ENCODE measurements at places on chromosomes 5 and 9. TPM values are rescaled to one million over a fixed set of nuclear protein-coding genes. Genes with fewer than 3 reads are reported as not detected.
A peak's percentile ranks its signal among the peaks of the same experiment; 100 is the strongest.

The EXD3 gene
- 13.2 TPM for total RNA-seq

DNA sequence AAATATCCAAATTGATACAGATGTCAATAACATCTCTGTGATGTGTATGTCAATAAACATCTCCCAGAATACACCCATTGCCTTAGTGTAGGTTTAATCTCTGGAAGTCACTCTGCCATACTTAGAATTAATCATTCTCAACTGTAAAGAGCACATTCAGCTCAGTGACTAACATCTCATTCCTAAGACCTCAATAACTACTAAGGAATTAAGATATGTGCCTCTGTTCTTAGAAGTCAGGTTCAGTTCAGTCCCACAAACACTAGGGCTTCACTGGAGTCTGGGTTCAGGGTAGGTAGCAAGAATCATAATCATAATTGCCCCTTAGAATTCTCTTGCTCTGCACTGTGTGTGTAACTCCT, 31.7 kb downstream of the UGCG start:
- DNase-seq: no peak
- no peaks in the 10 kb centered on the region for H3K27me3 ChIP-seq
- no peak overlapping the region for H3K4me3 ChIP-seq
- peaks cover 32% of the 10 kb centered on the region for H3K4me1 ChIP-seq

DNA sequence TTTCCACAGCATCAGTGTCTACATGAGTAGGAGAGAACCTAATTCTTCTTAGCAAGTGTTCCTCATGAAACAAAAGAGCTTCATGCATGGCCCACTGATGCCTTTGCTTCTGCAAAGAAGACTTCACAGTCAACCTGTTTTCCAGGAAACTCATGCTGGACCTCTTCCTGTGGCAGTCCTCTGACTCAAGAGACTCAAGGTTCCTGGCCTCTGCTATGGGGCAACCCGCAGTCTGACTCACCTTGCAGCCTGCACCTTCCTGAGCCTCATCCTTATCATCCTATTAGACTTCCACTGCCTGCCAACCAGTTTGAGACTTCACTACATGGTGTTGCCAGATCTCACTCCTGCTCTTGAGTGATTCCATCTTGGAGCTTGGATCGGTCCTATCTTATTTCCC, 17.6 kb upstream of the AGGF1 start:
- H3K27me3 ChIP-seq: peaks cover 4% of the 10 kb centered on the region
- no peak overlapping the region for H3K4me3 ChIP-seq
- no peaks in the 10 kb centered on the region for H3K36me3 ChIP-seq
- no peak overlapping the region for H3K27ac ChIP-seq
- peak; percentile 9 for DNase-seq
- H3K4me1 ChIP-seq: peaks cover 13% of the 10 kb centered on the region

DNA sequence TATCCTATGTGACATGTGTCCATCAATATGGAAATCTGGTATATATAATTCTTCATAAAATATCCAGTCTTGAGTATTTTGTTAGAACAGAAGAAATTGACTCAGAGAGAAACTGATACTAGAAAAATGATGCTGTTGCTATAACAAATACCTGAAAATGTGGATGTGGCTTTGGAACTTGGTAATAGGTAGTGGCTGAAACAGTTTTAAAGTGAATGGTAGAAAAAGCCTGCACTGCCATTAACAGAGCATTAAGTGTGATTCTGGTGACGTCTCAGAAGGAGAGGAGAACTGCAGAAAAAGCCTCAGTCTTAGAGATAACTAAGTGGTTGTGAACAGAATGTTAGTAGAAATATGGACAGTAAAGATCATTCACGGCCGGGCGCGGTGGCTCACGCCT, 634.9 kb upstream of the ZNF608 start:
- no peaks in the 10 kb centered on the region for H3K36me3 ChIP-seq
- no peaks in the 10 kb centered on the region for H3K4me1 ChIP-seq
- no peak for DNase-seq
- no peak overlapping the region for H3K4me3 ChIP-seq

GRCh38 chr5:64678374-64678773, 11.9 kb upstream of the SHISAL2B start:
- no peak overlapping the region for H3K4me3 ChIP-seq
- DNase-seq: no peak
- no peak overlapping the region for H3K27ac ChIP-seq
- H3K27me3 ChIP-seq: peaks cover 4% of the 10 kb centered on the region

GRCh38 chr9:100354121-100354800, 1.5 kb upstream of the TEX10 start:
- H3K27ac ChIP-seq: no peak overlapping the region
- no peak for DNase-seq
- no peaks in the 10 kb centered on the region for H3K27me3 ChIP-seq
- peak overlapping the region; percentile 20 for H3K4me3 ChIP-seq

GRCh38 chr9:114261026-114261425, 61.9 kb upstream of the ORM1 start:
- H3K4me3 ChIP-seq: no peak overlapping the region
- no peak overlapping the region for H3K27ac ChIP-seq
- H3K4me1 ChIP-seq: no peaks in the 10 kb centered on the region
- H3K27me3 ChIP-seq: no peaks in the 10 kb centered on the region
- H3K36me3 ChIP-seq: no peaks in the 10 kb centered on the region

DNA sequence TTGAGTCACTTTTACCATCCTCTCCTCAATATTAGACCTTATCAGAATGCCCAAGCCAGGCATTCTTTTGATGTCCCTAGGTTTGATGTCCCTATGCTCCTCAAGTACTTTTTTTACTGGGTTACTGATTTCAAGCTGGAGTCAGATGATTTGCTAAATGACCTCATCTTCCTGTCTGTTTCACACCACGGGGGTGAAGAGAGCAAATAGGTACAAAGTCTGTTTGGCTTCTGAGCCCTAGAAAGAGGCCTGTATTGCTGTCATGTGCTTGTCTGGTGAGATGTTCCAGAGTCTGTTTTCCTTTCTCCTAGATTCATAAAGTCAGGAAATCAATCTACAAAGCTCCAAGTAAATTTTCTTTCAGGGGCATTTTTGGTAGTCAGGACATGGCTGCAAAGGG, 12.7 kb upstream of the DAB2 start:
- no peak for DNase-seq
- no peaks in the 10 kb centered on the region for H3K36me3 ChIP-seq
- no peaks in the 10 kb centered on the region for H3K4me1 ChIP-seq
- no peak overlapping the region for H3K27ac ChIP-seq

- no peaks in the 10 kb centered on the region for H3K36me3 ChIP-seq
- no peak overlapping the region for H3K27ac ChIP-seq
- H3K4me1 ChIP-seq: no peaks in the 10 kb centered on the region
- no peaks in the 10 kb centered on the region for H3K27me3 ChIP-seq
- H3K4me3 ChIP-seq: no peak overlapping the region
- DNase-seq: peak; percentile 35
These were observed 315.5 kb upstream of the C9orf72 start for GRCh38 chr9:27888661-27889295.

GRCh38 chr5:144438237-144438636, 267.6 kb downstream of the KCTD16 start:
- no peaks in the 10 kb centered on the region for H3K4me1 ChIP-seq
- no peak overlapping the region for H3K4me3 ChIP-seq
- H3K27ac ChIP-seq: no peak overlapping the region
- no peaks in the 10 kb centered on the region for H3K36me3 ChIP-seq
- DNase-seq: no peak
- H3K27me3 ChIP-seq: no peaks in the 10 kb centered on the region

DNA sequence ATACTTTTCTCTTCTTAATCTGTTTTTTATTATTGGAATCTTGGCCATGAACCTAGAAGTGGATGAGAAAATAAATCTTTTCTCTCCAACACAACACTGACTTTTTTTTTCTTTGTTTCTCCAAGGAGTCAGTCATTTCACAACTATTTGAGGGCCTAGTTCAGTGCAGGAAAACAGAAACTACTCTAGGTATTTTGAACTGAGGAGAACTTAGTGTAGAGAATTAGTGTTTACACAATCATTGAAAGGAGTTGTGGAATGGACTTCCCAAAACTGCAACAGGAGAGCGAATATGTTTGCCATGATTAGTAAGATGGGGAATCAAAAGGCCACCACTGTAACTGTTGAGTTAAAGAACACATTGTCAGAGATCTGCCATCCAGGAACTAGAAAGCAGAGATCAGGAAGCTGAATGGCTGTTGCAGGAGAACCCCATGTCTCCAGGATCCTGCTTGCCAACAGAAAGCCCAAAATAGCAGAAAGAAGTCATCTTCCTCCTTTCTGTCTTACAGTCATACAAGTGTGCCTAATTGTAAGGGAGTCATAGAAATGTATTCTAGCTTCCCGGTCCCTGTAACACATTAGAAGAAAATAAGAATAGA, 20.3 kb upstream of the PCDH1 start:
- peaks cover 15% of the 10 kb centered on the region for H3K27me3 ChIP-seq
- DNase-seq: no peak
- H3K27ac ChIP-seq: no peak overlapping the region
- no peak overlapping the region for H3K4me3 ChIP-seq

DNA sequence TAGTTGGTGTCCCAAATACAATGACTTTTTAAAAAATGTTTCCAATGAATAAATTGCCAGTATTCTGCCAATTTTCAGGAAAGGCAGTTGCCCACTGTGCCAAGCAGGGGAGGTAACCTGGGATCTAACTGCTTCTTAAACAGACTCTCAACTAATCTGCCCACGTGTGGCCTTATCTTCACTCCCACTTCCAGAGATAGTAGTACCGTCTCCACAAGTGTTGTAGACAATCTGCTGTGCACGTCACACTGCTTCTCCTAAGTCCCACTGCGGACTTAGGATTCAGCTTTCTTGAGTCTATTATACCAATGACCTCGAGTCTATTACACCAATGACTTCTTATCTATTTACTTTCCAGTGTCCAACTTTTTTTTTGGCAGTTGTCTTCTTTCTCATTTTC, 21.2 kb downstream of the POU4F3 start:
- H3K27ac ChIP-seq: no peak overlapping the region
- no peaks in the 10 kb centered on the region for H3K4me1 ChIP-seq
- H3K36me3 ChIP-seq: no peaks in the 10 kb centered on the region
- no peak overlapping the region for H3K4me3 ChIP-seq
- DNase-seq: no peak
- peaks cover 20% of the 10 kb centered on the region for H3K27me3 ChIP-seq

DNA sequence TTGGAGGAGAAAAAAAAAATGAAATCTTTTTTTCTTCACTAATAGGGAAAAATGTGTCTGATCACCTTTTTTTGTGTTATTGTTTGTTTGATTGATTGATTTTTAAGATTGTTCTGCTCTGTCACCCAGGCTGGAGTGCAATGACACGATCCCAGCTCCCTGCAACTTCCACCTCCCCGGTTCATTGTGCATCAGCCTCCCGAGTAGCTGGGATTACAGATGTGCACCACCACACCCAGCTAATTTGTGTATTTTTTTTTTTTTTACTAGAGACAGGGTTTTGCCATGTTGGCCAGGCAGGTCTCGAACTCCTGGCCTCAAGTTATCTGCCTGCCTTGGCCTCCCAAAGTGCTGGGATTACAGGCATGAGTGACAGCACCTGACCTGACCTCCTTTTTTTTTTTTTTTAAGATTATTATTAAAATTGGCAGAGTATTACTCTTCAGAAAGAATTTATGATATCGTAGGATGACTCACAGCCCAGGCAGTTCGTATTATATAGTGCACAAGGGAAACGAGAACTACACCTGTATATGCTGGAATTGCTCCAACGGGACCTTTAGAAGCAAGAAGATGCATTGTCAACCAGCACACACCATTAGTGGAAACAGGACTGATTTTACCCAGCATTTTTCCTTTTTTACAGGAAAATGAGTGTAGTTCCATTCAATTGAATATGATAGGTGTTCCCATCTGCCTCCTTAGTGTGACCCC, 27.7 kb downstream of the FUBP3 start:
- no peak overlapping the region for H3K27ac ChIP-seq
- no peaks in the 10 kb centered on the region for H3K4me1 ChIP-seq
- no peaks in the 10 kb centered on the region for H3K27me3 ChIP-seq
- H3K4me3 ChIP-seq: no peak overlapping the region
- DNase-seq: no peak

DNA sequence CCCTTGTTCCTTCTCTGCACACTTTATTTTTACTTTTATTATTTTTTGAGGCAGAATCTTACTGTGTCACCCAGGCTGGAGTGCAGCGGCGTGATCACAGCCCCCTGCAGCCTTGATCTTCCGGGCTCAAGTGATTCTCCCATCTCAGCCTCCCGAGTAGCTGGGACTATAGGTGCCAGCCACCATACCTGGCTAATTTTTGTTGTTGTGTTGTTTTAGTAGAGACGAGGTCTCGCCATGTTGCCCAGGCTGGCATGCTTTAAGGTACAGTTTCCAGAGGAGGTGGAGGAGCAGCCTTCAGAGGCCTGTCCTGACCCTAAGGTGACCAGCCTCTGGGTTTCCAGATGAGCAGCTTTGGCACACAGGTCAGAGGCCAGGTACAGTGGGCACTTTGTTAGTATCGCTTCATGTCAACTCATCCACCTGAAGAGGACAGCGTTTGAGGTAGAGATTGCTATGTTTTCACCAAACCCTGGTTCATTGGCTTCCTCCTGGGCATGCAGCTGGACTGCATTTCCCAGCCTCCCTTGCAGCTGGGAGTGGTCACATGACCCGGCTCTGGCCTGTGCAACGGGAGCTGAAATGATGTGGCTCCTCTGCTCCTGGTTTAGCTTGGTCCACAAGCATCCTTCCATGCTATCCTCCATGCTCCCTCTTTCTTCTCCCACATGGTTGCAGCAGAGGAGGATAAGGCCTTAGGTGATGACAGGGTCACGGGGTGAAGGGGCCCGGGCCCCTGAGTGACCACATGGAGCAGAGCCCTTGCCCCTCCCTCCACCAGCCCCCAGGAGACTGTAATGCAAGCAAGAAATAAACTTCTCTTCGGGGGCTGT, 139.3 kb upstream of the IER5L start:
- no peak overlapping the region for H3K4me3 ChIP-seq
- peaks cover 12% of the 10 kb centered on the region for H3K4me1 ChIP-seq
- H3K27me3 ChIP-seq: peaks cover 1% of the 10 kb centered on the region
- no peak for DNase-seq
- no peak overlapping the region for H3K27ac ChIP-seq

The GABRB2 gene
- total RNA-seq: not detected

DNA sequence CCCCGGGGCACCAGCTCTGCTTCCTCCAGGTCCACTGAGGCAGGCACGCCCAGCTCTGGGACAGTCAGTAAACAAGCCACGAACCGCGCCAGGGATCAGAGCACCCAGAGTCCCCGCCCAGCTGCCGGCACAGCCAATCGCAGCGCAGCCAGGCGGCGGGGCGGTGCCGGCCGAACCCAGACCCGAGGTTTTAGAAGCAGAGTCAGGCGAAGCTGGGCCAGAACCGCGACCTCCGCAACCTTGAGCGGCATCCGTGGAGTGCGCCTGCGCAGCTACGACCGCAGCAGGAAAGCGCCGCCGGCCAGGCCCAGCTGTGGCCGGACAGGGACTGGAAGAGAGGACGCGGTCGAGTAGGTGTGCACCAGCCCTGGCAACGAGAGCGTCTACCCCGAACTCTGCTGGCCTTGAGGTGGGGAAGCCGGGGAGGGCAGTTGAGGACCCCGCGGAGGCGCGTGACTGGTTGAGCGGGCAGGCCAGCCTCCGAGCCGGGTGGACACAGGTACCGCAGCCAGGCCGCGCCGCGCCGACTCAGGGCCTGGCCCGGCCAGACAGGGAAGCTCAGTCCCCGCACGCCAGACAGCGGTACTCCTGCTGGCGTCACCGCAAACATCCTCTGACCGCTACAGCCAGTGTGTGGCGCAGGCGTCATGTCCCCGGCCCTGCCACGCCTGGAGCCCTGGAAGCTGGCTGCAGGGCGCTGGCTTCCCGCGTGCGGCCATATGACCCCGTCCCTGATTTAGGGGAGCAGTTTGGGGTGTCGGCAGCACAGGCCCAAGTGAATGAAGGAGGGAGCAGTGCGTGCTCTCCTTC, at the start of gene CTSL:
Gene CTSL (plus strand): TSS at position 220 of the 810 bp plus-strand sequence. CDS start 1,485 bp downstream, outside the sequence.
- peaks cover 29% of the 10 kb centered on the region for H3K4me1 ChIP-seq
- H3K27me3 ChIP-seq: peaks cover 23% of the 10 kb centered on the region
- H3K4me3 ChIP-seq: peak within 1 kb of the TSS; percentile 84
- peak; percentile 53 for DNase-seq
- H3K36me3 ChIP-seq: peaks cover 15% of the 10 kb centered on the region

All from activated CD4-positive, alpha-beta T cell treated with anti-CD3 and anti-CD28 coated beads, Interleukin-2, amount 10 ng/mL, durations not matched to agents 7 days and 5 days (primary cell).